ENCODE measurements at places on chromosomes 3 and 15.

DNA sequence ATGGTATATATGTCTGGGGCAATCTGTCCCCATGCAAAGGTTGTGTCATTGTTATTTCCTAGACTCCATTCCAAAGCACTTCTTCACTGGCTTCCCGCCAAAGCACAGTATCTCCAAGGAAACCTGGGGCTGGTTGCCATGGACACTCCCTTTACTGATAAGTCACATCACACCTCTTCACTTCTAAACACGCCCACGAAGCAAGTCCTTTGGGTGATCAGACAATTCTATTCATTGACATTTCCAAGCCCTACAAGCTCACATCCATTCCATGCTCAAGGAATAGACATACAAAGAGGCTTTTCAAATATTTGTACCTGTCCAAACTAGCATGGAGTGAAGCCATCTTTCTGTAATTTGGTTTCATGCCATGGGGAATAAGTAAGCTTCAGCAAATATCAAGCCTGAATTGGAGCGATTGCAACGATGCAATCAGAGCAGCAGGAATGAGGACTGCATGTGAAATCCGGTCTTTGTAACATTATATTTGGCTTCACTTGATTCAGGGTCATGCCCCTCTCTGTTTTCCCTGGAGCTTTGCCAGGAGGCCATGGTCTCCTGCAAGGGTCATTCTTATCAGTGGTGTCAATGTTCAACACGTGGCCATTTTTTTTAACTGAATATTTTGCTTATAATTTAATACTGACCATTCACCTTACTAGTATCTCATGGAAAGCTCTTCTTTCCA is 201.6 kb upstream of the TMC3 start:
- no peak for DNase-seq

DNA sequence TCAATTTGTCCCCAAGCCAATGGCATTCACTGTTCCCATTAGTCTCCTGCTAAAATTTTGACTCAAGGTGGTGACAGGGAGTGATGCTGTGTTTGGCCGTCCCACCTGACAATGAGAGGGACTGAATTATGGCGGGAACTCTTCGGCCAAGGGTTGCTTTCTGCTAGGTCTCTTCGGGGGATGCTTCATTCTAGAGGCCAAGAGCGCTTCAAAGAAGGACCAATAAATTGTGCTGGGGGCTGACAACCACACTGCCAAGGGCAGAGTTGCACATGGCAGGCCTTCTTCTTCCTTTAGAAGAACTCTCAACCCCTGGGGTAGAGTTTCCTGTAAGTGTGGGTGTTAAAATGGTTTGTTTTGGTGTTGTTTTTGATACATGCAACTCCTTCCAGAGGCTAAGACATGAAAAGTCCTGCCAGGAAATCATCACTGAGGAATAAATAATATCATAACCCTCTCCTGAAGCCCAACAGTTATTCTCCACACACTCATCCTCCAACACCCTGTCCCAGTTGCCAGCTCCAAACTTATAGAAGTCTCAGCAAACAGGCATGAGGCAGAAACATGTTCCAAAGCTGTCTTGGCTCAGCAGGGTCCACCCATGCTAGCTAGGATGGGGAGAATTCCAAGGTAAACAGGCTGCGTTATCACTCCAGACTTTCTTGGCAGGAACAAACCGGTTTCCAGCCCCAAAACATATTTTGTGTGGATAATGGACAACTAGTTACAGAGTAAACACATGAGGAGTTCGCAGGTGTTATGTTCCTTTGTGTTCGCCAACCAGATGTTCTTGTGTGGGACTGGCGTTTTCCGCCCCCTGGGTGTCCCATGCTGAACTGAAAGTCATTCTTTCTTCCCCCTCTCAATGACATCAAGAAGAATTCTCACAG is 396.7 kb upstream of the RGMA start:
- DNase-seq: no peak

DNA sequence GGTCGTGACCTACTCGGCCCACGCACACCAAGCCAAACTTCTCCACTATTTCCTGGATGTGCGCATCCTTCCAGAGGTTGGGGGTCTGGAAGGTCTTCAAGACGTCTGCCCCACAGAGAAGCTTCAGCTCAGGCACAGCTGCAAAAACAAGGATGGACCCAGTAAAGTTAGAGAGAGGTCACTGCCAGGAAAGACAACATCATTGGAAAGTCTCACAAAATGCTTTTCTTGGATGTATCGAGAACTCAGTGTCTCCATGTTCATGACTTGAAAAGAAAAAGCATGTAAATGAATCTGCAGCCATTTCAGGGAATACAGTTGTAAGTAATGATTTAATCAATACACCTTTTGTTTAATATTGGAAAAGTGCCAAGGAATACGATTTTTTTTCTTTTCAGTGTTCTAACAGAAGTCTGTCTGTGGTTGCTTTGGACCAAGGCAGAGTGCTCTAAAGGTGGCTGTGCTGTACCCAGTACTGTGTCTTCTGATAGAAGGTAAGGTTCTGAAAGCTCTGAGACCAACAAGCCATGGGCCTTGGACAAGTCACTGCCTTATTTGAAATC is 21.8 kb upstream of the RBP1 start:
- no peak for DNase-seq

DNA sequence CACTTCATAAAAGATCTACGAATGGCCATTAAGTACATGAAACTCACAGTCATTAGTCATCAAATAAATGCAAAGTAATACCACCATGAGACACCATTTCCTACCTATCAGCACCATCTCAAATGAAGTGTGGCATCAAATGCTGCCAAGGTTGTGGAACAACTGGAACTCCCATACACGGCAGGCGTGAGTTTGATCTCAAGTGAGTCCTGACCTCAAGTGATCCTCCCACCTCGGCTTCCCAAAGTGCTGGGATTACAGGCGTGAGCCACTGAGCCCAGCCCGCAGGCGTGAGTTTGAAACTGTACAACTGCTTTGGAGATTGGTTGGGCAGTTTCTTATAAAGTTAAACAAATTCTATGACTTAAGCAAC is 28.8 kb upstream of the HDAC11 start:
- DNase-seq: no peak

DNA sequence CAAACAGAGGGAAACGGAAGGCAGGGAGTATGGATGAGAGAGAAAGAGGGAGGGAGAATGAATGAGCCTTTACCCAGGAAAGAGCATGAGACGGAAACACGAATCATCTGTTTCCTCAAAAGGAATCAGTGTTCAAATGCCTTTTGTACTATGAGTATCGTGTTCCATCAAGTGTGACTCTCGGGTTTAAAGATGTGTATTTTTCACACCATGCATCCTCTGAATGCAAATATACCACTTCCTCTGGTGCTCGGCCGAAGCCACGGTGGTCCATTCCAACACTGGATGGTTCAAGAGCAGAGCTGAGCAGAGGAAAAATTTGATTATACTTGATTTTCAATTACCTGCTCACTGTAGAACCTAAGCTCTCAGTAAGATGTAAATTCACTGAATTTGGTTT is 505.1 kb downstream of the MECOM start:
- no peak for DNase-seq

DNA sequence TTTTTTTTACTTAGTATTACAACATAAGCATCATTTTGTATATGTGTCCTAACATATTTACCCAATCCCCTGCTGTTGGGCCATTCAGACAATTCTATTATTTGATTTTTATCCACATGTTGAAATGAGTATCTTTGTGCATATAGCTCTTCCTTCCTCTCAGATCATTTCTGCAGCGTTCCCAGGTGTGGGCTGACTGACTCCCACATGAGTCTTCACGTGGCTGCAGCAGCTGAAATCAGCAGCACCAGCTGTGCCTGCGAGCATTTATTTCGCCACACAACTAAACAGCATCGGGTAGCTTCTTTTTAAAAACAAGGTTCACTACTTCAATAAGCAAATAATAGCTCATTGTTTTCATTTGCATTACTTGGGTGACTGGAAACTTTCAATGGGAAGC is 44.5 kb upstream of the PDE8A start:
- no peak for DNase-seq

DNA sequence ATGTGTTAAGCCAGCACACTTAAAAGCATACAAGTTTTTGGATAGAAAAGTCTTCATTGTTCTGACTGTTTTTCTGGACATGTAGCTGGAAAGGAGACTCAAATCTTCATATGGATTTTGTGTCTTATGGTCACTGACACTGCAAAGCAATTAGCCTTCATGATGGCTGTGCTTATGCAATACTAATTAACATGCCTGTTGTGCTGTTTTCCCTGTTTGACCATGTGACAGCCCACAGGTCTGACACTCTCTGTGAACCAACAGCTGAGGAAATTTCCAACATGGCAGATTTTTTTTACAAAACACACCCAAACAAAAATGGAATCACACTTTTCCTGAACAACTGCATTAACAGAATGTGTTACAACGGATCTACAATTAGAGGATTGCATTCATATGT is 248.4 kb downstream of the ROBO2 start:
- no peak for DNase-seq

DNA sequence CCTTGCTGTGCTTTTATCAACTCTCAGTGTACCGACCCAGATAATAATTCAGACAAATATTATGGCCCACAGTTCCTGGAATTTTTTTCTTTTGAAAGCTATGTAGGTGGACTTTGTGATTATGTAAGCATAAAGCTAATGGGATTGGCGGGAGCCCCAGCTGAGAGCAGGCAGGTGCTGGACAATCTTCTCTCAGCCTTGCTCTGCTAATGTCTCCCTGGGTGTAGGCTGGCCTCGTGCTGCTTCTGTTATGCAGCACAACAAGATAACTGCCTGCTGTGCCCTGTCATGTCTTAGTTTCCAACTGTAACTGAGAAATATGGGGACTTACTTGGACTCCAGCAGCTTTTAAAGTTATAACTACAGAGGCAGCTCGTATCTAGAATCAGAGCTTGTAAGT is 415.0 kb downstream of the PDCD6IP start:
- DNase-seq: no peak

GRCh38 chr15:73362900-73363299 is 5.9 kb downstream of the HCN4 start:
- DNase-seq: no peak

- DNase-seq: no peak
Observed at GRCh38 chr15:89175617-89176191, 45.7 kb downstream of the RLBP1 start.

- no peak for DNase-seq
Observed at GRCh38 chr3:79872483-79872882, 104.7 kb upstream of the ROBO1 start.

DNA sequence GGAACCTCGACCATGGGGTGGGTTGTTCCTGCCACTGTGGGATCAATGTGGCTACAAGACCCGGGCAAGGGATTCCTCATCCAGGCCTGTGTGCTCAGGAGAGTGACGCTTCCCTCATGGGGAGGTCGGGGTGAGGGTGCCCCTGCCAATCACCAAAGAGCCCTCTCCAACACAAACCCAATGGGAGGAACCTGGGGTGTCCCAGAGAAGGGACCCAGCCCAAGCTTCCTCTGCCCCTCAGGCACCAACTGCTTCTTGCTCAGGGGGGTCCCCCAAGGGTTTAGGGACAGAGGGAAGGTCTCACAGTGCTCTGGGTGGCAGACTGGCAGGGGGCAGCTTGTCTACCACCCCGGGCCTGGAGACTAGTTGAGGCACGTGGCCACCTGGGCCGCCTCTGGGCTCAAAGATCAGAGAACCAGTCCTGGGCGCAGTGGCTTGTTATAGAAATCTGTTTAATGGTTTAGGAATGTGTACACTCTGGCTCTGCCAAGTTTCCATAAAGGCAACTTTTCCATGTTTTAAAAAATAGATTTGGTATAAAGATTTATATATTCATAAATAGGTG is 26.6 kb downstream of the GP9 start:
- no peak for DNase-seq

GRCh38 chr3:136925425-136926190 is 32.2 kb upstream of the IL20RB start:
- DNase-seq: no peak

- DNase-seq: no peak
Observed at GRCh38 chr3:127888564-127889107, 26.4 kb upstream of the KBTBD12 start.

DNA sequence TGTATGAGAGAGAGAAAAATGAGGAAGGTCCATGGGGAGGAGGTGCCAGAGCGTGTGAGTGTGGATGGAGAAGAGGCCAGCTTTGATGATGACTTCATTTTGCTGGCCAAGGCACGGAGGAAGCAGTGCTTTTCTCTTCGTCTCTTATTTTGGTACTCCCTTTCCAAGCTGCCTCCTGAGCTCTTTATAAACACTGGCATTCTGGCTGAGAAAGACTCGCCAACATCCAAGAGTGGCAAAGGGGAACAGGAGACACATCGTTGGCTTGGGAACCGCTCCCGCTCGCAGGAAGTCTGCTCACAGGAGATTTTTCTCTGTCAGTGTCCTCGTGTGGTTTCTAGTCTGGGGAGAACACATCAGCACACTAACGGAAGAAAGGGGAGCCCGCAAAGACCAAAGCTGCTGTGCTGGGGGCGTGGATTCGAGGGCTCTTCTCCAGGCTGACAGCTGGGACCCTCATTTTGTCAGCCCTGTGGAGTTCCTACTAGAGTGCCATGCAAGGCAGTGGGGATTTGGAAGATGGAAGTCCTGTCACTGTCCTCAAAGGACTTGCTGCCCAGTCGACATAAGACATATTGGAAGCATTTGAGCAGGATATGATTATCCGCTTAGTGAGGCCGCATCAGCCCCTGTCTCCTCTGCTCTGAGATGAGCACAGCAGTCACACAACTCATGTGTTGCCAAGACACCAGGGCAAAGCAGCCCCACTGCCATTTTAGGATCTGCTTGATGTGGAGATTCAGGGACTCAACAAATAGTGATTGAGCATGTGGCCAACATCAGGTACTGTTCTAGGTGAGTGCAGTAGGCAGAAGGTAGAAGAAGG is 8.0 kb upstream of the SEMA4B start:
- no peak for DNase-seq

DNA sequence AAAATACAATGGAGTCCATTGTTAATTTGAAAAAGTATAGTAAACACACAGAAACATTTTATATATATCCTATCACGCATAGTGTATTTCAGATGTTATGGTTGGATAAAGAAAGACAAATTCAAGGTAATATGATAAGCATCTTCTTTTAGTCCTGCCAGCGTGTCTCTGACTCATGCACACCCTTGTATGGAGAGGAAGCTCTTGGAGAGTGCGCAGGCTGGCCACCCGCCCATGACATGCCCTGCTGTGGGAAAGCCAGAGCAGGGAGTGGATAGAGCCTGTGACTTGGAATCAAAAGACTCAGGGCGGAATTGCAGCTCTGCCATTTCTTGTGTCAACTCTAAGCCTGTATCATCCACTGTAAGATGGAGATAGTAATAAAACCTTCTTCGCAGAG is 23.0 kb upstream of the COPG1 start:
- DNase-seq: no peak

DNA sequence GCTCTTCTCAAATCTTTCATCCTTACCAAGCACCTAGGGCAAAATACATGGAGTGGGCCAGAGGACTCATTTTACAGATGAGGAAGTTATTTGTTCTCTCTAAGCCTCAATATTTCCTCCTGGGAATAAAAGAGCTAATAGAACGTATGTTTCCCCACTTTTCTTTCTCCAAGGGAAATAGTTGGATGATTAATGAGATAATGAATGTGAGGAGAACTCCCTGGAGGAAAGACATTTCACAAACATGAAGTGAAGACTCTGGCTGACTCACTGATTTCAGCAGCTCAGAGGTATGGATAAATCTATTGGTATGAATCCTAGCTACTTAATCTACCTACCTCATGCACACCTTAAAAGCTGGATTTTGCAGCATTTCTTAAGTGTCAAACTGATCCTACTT is 98.4 kb downstream of the ECT2 start:
- DNase-seq: no peak
